Astrocyte (in vitro differentiated cells and primary cell): ENCODE measurements at places on chromosomes 11 and 22. TPM values are rescaled to one million over a fixed set of nuclear protein-coding genes. Genes with fewer than 3 reads are reported as not detected.

DNA sequence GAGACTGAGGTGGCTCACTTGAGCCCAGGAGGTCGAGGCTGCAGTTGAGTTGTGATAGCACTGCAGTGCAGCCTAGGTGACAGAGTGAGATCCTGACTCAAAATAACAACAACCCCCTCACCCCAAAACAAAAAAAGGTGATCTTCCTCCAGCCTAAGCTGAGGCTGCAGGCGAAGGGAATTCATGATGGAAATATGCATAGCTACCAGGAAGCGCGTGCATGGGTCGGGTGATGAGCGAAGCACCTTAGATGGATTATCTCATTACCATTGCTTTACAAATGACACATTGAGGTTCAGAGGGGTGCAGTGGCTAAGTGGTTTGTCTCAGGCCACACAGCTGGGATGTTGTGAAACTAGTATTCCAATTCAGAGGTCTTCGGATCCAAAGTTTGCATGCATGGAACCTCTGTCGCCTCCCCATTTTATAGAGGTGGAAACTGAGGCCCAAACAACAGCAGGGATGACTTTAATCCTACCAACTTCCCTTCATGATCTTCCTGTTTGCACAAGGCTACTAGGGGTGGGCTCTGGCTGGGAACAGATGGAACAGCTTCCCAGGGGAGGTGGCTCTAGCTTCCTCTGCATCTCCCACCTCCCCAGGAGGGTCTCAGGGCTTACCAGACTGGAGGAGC is 4.6 kb downstream of the SLC29A2 start:
- H3K27ac ChIP-seq = no peak overlapping the region
- no peak for DNase-seq
- H3K4me3 ChIP-seq = no peak overlapping the region
- peaks cover 12% of the 10 kb centered on the region for H3K4me1 ChIP-seq
- H3K36me3 ChIP-seq = no peaks in the 10 kb centered on the region

DNA sequence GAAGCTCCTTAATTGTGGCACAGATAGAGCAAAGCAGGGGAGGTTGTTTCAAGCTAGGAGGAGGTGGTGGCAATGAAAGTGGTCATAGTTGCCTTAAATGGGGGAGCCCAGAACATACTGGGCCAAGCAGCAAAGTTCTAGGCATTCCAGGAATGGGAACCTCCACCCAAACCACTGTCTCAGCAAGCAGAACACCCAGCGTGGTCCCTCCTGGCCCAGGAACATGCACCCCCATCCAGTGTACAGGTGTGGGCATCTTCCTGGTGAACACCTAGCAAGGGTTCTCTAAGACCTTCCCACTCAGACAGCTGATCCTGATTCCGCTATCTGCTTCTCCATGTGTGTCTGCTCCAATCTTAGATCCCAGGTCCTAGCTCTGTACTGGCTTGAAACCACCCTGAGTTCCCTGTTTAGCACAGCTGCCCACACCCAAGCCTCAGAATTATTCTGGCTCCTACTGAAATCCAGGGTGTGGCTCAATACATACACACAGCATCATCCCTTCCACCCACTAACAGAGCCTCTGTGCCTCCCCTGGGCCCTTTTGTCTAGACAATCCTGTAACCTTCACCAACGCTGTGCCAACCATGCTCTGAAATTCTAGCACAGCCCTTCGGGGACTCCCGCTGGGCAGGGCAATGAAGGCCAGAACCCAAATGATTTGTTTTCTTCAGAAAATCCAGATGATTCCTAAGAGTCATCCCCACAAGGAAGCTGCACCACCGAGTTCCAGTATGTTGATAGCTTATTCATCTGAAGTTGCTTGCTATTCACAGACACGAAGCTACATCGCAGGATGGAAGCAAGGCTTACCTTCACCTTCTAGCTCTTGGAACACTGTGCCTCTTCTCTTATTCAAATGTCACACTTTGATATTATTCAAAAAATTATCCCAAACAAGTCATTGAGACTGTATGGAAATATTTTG is 76.6 kb downstream of the ABTB2 start:
- no peaks in the 10 kb centered on the region for H3K27me3 ChIP-seq
- H3K4me1 ChIP-seq = no peaks in the 10 kb centered on the region
- H3K36me3 ChIP-seq = no peaks in the 10 kb centered on the region
- H3K27ac ChIP-seq = no peak overlapping the region

GRCh38 chr11:45551191-45551713 is 114.2 kb downstream of the CHST1 start:
- no peaks in the 10 kb centered on the region for H3K4me1 ChIP-seq
- peaks cover under 1% of the 10 kb centered on the region for H3K27me3 ChIP-seq
- no peak overlapping the region for H3K4me3 ChIP-seq
- no peak for DNase-seq
- H3K27ac ChIP-seq = no peak overlapping the region
- no peaks in the 10 kb centered on the region for H3K36me3 ChIP-seq

GRCh38 chr11:45048870-45049691 is 97.4 kb upstream of the PRDM11 start:
- DNase-seq = no peak
- peaks cover 6% of the 10 kb centered on the region for H3K27me3 ChIP-seq
- no peak overlapping the region for H3K4me3 ChIP-seq
- peaks cover 10% of the 10 kb centered on the region for H3K4me1 ChIP-seq
- H3K36me3 ChIP-seq = no peaks in the 10 kb centered on the region

DNA sequence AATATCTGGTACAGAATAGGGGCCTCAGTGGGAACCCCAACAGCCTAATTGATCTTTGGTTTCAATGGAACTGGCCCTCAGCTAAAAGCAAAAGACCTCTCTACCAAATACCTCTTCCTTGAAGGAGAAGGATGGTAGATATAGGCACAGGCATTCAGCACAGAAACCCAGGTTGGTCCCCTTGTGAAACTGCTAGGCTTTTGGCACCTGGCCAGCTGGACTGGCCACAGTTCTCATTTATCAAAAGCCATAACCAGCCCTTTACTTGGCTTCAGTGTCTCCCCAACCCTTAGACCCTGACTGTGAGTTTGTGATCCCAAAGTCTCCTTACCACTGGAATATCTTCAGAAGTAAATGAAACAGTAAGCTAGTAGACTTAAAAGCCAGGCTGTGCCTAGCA is 152.9 kb downstream of the TENM4 start:
- H3K27ac ChIP-seq = no peak overlapping the region
- DNase-seq = no peak
- H3K4me3 ChIP-seq = no peak overlapping the region
- no peaks in the 10 kb centered on the region for H3K36me3 ChIP-seq
- no peaks in the 10 kb centered on the region for H3K27me3 ChIP-seq

GRCh38 chr11:106087815-106088435 is 10.5 kb downstream of the AASDHPPT start:
- H3K4me3 ChIP-seq = no peak overlapping the region
- H3K4me1 ChIP-seq = peaks cover 8% of the 10 kb centered on the region
- peaks cover 8% of the 10 kb centered on the region for H3K36me3 ChIP-seq

- H3K4me1 ChIP-seq = peaks cover 6% of the 10 kb centered on the region
- H3K27ac ChIP-seq = no peak overlapping the region
- no peak overlapping the region for H3K4me3 ChIP-seq
- H3K36me3 ChIP-seq = peaks cover 45% of the 10 kb centered on the region
- no peak for DNase-seq
These were observed 17.8 kb upstream of the NEU3 start for GRCh38 chr11:74970852-74971395.

Gene TRMT112
- 130 and 146 TPM in 2 replicates for total RNA-seq

Gene OR4C5
- total RNA-seq = not detected in 2 replicates

Gene MUS81
- 59.9 and 64.3 TPM in 2 replicates for total RNA-seq

Gene FOLR1
- 3.2 and 3.6 TPM in 2 replicates for total RNA-seq

Gene TEX54
- not detected in 2 replicates for total RNA-seq
